ENCODE measurements at places on chromosomes 12 and 14.

GRCh38 chr14:94026889-94027469, 839 bp downstream of the OTUB2 start:
- no peak for DNase-seq

GRCh38 chr14:95483309-95484165, 32.9 kb downstream of the SYNE3 start:
- no peak for DNase-seq

GRCh38 chr14:58738876-58739275, 101.1 kb downstream of the DACT1 start:
- no peak for DNase-seq

DNA sequence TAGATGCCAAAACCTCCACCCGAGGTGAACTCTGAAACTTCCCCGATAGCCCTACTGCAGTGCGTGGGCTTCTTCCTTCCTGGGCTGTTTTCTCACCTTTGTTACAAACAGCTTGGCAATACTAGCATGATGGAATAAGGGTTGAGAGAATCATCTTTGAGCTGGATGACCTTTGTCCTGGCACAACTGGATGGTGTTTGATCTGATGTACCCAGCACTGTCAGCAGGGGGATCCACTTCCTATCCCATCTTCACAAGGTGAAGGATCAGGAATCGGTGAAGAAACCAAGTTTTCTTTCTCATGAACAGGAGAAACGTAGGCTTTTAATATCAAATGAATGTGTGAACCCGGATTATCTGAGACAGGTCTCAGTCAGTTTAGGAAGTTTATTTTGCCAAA, 19.5 kb upstream of the LRRC10 start:
- no peak for DNase-seq

DNA sequence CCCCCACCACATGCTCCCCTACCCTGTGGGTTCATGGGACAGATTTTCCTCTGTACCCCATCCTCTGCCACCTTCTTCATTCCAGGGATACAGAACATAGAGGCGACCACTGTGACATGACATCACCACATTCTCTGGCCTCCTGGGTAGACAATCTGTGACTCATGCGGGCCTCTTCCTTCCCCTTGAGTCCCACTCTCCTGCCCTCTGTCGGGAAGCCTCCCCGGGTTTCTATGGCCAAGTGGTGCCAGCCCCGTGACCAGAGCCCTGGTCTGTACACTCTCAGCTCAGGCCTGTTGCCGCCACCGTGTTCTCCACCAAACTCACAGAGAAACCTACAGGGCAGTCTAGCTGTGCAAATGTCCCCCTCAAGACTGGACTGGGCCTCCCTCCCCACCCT, 8.0 kb downstream of the CLMN start:
- no peak for DNase-seq

DNA sequence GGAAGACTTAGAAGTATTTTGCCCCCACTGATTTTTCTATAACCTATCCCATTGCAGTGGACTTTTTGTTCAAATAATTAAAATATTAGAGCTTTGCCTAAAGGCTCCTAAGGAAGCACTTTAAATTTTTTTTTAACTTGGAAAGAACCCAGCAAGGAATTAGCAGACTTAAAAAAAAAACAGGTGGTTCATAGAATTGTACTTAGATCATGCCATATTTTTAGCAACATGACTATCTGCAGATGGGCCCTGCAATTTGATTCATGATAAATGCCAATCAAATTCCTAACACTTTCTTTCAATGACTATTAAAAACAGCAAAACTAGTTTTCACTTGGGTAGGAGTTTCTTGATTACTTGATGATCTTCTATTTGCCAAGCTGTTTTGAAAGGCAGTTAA, 11.5 kb downstream of the ADAMTS20 start:
- no peak for DNase-seq

DNA sequence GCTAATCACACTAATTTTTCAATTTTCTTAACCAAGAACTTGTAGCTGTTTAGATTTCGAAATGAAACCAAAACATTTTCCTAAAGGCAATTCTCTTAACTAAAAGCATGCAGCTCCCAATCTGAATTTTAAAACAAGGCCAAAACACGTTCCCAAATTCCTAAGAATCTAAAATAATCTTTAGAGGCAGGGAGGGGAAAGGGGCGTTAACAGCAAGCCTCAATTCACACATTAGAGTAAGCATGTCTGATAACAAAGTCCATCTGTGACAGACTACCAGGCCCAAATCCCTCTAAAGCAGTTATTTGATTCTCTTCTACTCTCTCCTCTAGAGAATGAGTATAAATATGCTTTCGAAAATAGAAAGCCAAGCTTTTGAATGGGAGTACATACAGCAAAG, 754 bp downstream of the ATG14 start:
- no peak for DNase-seq

GRCh38 chr12:68521321-68521839, 89.3 kb upstream of the RAP1B start:
- no peak for DNase-seq

DNA sequence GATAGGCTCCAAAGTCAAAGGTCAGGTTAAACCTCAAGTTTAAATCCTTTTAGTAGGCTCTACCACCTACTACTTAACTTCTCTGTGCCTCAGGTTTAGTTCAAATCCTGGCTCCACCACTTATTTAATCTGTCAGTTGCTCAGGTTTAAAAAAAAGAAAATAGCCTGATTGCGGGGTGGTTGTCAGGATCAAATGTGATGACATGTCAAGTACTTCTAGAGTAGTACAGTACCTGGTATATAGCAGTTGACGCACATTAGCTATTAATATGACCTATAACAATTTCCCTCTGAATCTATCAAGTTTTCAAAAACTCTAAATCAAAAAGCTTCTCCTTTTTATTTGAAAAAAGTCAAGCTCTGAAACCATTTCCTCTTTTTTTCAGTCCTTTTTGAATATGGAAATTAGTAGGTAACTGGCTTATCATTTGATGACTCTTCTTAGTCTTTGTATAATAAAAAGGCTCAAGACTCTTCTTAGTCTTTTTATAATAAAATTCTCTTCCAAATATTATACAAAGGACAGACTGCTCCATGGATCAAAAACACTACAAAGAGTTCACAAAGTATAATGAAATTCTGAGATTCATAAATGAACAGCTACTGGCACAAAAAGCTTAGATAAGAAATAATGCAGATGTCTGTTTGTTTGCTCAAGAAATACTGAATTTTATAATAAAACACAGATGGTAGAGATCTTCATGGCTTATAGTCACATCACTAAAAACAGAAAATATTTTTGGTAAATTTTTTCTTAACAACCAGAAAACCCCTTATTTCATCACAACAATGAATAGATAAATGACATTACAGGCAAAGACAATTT, 5.0 kb downstream of the OSBPL8 start:
- no peak for DNase-seq

- DNase-seq = no peak
Measured at GRCh38 chr12:75130811-75131210, 78.8 kb downstream of the KCNC2 start.

- DNase-seq = no peak
Measured at GRCh38 chr12:45839917-45840316, 110.4 kb downstream of the ARID2 start.
